Activated naive CD8-positive, alpha-beta T cell treated with anti-CD3 and anti-CD28 coated beads for 36 hours (primary cell): ENCODE measurements at places on chromosomes 7 and 10. TPM values are rescaled to one million over a fixed set of nuclear protein-coding genes. Genes with fewer than 3 reads are reported as not detected.
A peak's percentile ranks its signal among the peaks of the same experiment; 100 is the strongest.

DNA sequence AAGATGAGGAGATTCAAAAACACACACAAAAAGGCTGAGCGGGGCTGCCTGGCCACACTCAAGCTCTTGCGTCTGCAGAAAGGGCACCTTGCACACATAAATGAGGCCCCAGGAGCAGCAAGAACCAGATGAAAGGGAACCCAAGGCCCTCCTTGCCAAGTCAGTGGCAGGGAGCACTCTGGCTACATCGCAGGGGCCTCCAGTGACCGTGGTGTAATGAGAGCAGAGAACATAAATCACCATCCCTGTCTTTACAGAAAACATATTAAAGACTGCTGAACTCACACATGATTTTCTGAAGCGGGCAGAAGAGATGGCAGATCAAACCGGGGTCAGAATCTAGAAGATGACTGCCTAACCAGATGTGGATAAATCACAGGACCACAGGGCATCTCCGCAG lies 80.5 kb downstream of the SLIT1 start:
- DNase-seq, result no peak
- H3K4me1 ChIP-seq, result no peaks in the 10 kb centered on the region
- H3K27me3 ChIP-seq, result peaks cover 10% of the 10 kb centered on the region
- H3K4me3 ChIP-seq, result no peak overlapping the region

TAC1 gene
- 0.78 TPM for total RNA-seq

- no peaks in the 10 kb centered on the region for H3K27me3 ChIP-seq
- no peak overlapping the region for H3K4me3 ChIP-seq
- H3K27ac ChIP-seq, result no peak overlapping the region
- no peak for DNase-seq
Observed at GRCh38 chr10:99983280-99983988, 26.3 kb downstream of the DNMBP start.

DNA sequence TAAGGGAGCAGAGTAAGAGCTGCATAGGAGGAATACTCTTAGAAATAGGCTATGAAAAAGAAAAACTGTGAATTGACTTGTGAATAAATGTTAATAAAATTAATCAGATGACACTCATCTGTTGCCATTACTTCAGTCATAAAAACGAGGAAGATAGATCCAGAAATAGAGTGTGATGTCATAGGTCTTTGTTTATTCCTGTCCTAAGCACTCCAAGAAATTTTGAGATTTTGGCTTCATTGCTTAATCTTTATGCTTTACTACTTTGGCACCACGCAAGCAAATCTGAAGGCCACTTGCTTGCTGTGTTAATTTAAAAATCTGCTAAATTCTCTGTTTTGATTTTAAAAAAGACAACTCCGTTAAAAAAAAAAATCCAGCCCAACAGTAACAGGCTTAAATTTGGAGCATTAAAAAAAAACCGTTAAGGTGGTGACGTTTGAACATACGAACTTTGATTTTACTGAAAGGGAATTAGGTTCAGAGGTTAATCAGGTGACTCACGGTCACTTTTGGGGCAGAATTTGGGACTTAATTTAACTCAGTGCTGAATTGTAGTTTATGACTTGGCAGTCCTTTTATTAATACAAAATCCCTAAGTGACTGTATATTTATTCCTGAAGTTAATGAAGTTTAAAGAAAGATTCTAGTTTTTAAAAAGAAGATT lies 3.4 kb downstream of the IFRD1 start:
- H3K4me3 ChIP-seq, result peak overlapping the region; percentile 43
- H3K27me3 ChIP-seq, result no peaks in the 10 kb centered on the region
- peaks cover 18% of the 10 kb centered on the region for H3K36me3 ChIP-seq
- H3K4me1 ChIP-seq, result peaks cover 39% of the 10 kb centered on the region
- no peak for DNase-seq

DNA sequence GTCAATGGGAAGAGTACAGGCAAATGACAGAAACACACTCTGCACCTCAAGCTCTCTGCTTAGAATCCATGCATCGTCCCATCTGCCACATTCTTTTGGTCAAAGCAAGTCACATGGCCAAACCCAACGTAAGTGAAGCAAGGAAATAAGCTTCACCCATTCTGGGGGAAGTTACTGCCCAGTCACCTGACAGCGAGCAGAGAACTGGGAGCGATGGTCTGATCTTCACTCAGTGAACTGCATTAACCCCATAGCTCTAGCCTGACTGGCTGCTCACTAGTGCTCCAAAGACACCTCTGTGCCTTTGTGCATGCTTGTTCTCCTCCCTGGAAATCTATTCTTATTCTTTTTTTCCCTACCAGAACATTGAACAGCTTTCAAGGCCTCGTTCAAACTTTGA lies 89.9 kb downstream of the APBB1IP start:
- no peak overlapping the region for H3K4me3 ChIP-seq
- H3K27me3 ChIP-seq, result no peaks in the 10 kb centered on the region
- H3K27ac ChIP-seq, result no peak overlapping the region
- H3K36me3 ChIP-seq, result peaks cover 38% of the 10 kb centered on the region
- DNase-seq, result no peak

ZP3 gene
- total RNA-seq, result 2.6 TPM

- H3K4me1 ChIP-seq, result no peaks in the 10 kb centered on the region
- peaks cover 7% of the 10 kb centered on the region for H3K36me3 ChIP-seq
- H3K27me3 ChIP-seq, result no peaks in the 10 kb centered on the region
- no peak overlapping the region for H3K27ac ChIP-seq
Observed at GRCh38 chr7:112757337-112757736, 32.9 kb downstream of the TMEM168 start.

GRCh38 chr10:515674-516073 lies 173.8 kb downstream of the DIP2C start:
- no peaks in the 10 kb centered on the region for H3K36me3 ChIP-seq
- no peak for DNase-seq
- peaks cover 10% of the 10 kb centered on the region for H3K4me1 ChIP-seq

- no peak overlapping the region for H3K4me3 ChIP-seq
- H3K36me3 ChIP-seq, result no peaks in the 10 kb centered on the region
- no peak for DNase-seq
- H3K4me1 ChIP-seq, result no peaks in the 10 kb centered on the region
Observed at GRCh38 chr10:127977357-127978009, 70.6 kb downstream of the PTPRE start.

DNA sequence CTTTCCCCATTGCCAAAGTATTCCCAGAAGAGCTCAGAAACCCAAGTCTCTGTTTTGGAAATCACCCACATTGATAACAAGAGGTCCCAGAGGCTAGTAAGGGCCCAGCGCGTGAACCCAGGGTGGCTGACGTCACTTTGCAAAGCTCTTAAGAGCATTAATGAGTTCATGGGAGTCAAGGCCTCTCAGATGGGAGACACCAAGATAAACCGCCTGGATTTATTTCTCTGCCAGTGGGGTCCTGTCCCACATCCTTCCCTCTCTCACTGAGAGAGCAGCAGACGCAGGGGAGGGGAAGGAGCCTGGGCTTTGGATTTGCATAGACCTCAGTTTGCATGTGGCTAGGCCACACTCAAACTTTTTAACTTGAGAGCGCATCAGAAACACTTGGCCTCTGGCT lies 184.8 kb upstream of the PDE1C start:
- H3K27ac ChIP-seq, result no peak overlapping the region
- no peaks in the 10 kb centered on the region for H3K4me1 ChIP-seq
- H3K4me3 ChIP-seq, result no peak overlapping the region
- no peaks in the 10 kb centered on the region for H3K36me3 ChIP-seq
- peaks cover 6% of the 10 kb centered on the region for H3K27me3 ChIP-seq
